ENCODE measurements at places on chromosomes 1 and 21.

DNA sequence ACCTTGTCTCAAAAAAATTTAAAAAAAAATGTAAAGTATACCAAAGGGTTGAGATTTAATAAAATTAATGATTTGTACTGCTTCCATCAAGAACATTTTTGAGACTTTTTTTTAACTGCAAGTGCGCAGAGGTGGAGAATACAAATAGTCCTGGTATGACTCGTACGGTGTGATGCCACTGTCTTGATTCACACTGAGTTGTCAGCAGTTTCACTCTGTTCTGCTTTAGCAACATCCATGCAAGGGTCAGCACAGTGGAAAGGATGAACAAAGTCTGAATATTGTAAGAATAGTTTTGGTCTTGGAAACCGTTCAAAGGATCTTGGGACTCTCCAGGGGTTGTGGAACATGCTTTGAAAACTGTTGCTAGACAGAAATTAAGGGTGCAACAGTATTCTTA lies 40.2 kb downstream of the EXO1 start:
- peak; percentile 24 for DNase-seq

- DNase-seq: peak; percentile 44
These were observed 70.0 kb downstream of the CLCA4 start for GRCh38 chr1:86616871-86617270.

DNA sequence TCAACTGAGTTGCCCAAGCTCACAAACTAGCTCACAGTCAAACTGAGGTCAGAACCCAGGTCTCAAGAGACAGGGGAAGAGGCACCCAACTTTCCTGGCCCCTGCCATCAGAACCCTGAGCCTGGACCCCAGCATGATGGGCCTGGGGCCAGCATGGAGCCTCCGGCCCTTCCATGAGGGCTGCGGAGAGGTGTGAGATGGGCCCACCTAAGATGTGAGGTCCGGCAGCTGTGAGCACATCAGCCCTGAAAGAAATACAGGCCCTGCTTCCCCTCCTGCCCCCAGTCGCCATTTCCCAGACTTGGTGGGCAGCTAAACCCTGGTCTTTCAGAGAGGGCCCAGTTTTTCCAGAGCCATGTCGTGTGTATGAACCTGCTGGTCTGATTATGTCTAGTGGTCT lies 30.6 kb downstream of the QSOX1 start:
- DNase-seq: no peak

GRCh38 chr1:25187077-25187476 lies 45.2 kb downstream of the SYF2 start:
- no peak for DNase-seq

- DNase-seq: no peak
These were observed 20.6 kb downstream of the MYOG start for GRCh38 chr1:203065191-203065590.

DNA sequence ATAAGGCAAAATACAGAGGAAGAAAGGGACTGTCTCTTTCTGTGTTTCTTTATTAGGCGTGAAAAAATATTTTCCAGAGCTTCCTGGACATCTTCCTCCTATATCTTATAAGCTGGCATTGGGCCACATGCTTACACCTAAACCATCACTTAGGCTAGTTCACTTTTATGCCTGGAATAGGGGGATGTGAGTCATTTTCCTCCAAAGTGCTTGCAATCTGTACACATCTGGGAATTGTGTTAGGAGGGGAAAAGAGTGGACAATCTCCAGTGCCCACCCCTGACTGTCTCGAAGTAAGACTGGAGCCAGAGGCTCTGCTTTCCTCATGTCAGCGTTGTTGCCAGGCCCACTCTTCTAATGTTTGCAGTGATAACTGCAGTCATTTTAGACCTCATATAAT lies 29.9 kb downstream of the GIPC2 start:
- no peak for DNase-seq

DNA sequence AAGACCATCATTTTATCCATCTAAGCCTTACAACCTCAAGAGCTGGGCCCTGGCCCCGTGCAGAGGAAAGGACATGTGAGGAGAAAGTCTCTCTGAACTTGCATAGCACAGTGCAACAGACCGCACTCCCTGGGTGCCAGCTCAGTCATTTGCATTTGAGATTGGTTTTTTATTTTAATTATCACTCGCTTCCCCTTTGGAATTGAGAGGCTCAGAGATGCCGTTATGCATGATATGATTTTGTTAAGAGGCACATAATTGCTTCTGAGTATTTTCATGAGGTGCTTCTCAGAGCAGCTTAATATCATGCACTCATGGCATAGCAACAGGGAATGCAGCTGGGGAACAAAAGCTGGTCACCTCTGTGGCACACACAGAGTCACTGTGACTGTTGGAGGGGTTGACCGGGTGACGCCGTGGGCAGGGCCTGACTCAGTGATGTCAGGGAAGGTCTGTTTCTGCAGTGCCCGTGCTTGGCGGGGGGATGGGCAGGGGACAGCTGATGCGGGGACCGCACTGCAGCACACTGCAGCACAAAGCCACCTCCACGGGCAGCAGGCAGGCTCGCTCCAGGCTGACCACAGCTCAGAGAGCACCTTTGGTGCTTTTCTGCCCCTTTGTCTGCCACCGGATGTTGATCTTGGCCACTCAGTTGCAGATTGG lies 43.2 kb upstream of the VAMP3 start:
- DNase-seq: no peak

DNA sequence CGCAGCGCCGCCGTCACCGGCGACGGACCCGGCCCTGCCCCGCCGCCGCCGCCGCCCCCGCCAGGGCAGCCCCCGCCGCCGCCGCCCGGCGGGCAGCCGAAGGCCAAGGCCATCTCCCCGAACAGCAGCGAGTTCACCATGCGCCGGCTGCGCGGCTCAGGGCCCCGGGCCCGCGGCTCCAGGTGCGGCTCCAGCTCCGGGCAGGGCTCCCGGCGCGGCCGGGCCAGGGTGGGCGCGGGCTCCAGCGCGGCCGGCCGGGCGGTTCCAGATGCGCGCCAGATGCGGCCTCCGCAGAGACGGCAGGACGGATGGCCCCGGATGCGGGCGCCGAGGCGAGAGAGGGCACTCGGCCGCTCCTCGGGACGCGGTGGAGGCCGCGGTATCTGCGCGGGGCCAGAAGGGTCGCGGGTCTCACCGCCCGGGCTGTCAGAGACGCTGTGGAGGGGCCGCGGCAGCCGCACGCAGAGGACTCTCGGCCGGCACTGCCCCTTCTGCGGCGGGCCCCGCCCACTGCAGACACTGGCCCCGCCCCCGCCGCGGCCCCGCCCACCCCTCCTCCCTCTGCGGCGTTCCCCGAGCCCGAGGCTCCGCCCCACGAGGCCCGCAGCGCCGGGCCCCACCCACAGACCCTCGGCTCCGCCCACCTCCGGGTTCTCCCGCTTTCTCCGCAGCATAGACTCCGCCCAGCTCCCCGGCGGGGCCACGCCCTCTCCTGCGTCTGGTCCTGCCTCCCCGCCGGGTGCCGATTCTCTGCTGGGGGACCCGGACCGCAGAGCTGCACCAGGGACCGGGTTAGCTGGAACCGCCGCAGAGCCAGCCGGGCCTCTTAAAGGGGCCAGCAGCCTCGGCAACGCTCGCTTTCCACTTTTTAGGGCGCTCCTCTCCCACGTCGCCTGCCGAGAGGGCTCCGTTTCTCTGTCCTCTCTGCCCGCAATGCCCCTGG lies at the start of gene IFFO2:
TSS of gene IFFO2 (minus strand) at position 484 of the 943 bp plus-strand sequence. CDS start at position 140, 344 bp downstream.
- peak; percentile 99 for DNase-seq

- DNase-seq: no peak
These were observed 1.0 kb downstream of the CRB1 start for GRCh38 chr1:197269053-197269452.

GRCh38 chr1:43538969-43539368 lies 8.3 kb downstream of the PTPRF start:
- no peak for DNase-seq

DNA sequence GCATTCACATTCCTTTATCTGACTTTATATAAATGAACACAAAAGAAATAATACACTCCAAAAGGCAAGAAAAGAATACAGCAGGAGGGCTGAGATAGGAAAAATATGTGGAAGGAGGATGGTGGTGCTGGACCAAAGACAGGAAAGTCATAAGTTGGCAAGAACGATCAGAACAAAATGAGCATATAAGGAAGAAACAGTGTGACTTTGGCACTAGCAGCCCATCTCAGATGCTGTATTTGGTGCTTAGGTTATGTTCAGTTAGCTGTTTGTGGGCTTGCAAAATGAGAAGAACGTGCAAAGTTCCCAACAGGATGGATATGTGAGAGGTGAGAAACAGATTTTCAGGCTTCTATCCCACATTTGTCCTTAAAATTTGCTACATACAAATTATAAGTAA lies 719.8 kb upstream of the ADGRL4 start:
- DNase-seq: no peak

- peak; percentile 45 for DNase-seq
These were observed at the start of gene ARHGEF11 for GRCh38 chr1:157045250-157046218. ARHGEF11 (minus strand) TSS chr1:157045742; CDS start chr1:157044330, 1,412 bp downstream.

DNA sequence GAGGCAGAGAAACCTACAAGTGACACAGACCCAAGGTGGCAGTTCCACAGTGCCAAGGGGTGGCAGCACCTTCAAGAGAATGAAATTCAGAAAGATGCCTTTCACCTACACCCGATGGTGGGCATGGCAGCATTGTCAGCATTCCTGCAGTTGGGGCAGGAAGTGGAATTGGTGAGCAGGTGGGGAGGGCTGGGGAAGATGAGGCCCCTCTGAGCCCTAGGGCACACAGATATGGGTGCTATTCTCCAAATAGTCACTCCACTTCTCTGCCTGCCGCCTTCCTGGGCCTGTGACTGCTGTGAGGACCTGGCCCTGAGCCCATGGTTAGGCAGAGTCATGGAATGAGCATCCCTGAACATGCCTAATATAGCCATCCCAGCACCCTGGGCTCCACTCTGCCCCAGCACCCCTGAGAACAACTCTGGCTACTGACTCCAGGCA lies 8.3 kb downstream of the SHISA4 start:
- no peak for DNase-seq

GRCh38 chr1:98797506-98797905 lies 136.0 kb downstream of the SNX7 start:
- DNase-seq: no peak

DNA sequence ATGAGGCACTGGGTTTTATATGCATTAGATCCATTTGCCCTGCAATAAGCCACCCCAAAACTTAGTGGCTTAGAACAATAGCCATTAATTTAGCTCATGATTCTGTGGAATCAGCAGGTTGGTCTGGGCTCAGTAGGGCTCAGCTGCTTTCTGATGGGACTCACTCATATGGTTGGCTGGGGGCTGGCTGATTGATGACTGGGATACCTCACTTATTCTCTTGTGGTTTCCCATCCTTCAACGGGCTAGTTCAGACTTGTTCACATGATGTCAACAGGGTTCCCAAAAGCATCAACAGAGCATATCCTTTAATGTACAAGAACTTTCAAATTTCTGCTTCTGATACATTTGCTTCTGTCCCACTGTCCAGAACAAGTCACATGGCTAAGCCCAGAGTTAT lies 43.2 kb downstream of the DNM3 start:
- DNase-seq: no peak

DNA sequence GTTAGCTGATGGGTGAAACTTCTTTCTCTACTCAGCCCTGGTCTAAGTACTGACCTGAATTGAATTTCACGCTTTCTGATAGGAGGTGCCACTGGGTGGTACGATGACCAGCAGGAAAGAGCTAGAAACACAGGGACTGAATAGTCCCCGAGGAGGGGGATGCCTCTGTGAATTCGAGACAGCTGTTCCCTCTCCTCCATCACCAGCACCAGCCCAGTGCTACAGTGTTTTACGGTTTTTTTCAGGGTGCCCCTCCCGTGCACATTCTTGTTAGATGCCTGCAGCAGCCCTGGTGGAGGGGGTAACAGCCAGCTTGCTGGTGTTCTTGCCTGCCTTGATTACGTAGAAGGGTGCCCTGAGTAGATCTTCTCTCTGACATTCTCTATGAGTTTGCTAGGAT lies 7.1 kb downstream of the HUNK start:
- DNase-seq: no peak

DNA sequence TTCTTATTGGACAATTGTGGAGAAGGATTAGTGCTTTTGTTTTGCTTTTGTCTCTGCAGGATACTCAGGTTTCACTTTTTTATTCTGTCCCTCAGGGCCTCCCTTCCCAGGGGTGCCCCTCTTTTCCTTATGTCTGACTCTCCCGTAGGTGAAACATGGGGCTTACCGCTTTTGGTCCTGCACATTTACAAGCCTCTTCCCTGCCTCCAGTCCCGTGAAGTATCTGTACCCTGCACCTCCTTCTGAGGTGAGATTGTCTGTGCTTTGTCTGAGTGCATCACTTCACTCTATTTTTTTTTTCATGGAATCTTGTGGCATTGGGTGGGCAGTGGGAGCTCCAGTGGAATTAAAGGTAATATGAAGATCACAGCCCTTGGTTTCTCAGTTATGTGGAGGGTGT lies 758.1 kb upstream of the TPTE start:
- DNase-seq: no peak

- no peak for DNase-seq
These were observed 24.7 kb downstream of the ST3GAL3 start for GRCh38 chr1:43731867-43732531.

- no peak for DNase-seq
These were observed 171.2 kb downstream of the SEC16B start for GRCh38 chr1:177798614-177799013.
